ENCODE measurements at places on chromosomes 11 and 22.

- DNase-seq = no peak
These were observed 26.7 kb downstream of the UVRAG start for GRCh38 chr11:75841739-75842138.

DNA sequence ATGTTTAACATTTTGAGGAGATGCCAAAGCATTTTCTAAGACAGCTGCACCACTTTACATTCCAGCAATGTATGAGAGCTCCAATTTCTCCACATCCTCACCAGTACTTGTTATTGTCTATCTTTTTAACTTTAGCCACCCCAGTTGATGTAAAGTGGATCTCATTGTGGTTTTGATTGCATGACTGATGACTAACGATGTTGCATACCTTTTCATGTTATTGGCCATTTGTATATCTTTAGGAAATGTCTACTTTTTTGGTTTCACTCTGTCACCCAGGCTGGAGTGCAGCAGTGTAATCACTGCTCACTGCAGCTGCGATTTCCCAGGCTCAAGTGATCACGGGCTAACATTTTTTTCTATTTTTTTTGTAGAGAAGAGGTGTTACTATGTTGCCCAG lies 8.9 kb downstream of the TTC28 start:
- DNase-seq = no peak

- no peak for DNase-seq
These were observed 4.8 kb downstream of the BEST1 start for GRCh38 chr11:61954851-61955421.

GRCh38 chr11:33582636-33583325 lies 117.8 kb downstream of the C11orf91 start:
- DNase-seq = no peak

DNA sequence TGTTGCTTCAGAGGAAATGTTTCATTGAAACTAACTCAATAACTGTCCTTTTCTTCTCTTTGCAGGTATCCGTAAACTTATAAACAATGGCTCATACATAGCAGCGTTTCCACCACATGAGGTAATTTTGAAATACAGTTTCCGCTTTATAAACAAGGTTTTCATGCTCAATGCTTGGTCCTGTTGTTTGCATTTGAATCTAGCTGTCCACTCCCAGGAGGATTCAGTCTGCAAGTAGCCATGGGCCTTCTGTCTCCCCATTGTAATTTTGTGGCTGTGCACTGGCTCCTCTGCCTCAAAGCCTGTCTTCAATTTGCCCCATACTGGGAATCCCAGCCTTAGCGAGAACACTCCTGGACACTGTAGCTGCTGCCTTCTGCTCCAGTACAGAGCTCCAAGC lies 34.7 kb downstream of the MUC15 start:
- no peak for DNase-seq

GRCh38 chr11:83520849-83521248 lies 234.7 kb upstream of the CCDC90B start:
- DNase-seq = no peak

DNA sequence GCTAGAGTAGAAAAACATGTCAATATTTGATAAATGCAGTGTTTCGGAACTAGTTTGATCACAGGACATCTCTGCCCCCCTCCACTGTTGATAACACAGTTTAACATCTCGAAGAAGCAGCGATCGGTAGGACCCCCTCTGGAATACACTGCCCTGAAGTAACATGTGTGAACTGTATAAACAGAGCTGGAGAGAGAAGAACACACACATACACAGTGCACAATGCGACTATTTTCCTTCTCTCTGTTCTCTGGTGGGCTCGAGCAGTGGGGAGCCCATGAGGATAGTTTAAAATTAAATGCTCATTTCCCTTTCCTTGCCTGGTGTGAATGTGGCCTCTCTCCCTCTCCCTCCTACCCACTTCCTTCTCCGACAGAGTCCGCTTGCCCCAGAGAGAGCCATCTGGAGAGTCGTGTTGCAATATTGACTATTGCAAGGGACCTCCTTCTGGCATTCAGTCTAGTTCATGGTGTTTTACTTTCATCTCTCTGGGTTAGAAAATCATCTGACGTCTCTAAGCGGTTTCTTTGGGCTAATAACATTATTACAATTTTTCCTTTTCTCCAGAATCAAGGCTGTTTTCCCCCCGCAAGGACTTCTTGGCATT lies 51.6 kb upstream of the BARX2 start:
- DNase-seq = no peak

GRCh38 chr11:71240865-71241691 lies 11.3 kb downstream of the SHANK2 start:
- DNase-seq = no peak

All from H54 (cell line).